Progenitor cell of endocrine pancreas (in vitro differentiated cells): ENCODE measurements at places on chromosomes 12 and 14. TPM values are rescaled to one million over a fixed set of nuclear protein-coding genes. Genes with fewer than 3 reads are reported as not detected.
A peak's percentile ranks its signal among the peaks of the same experiment; 100 is the strongest.

DNA sequence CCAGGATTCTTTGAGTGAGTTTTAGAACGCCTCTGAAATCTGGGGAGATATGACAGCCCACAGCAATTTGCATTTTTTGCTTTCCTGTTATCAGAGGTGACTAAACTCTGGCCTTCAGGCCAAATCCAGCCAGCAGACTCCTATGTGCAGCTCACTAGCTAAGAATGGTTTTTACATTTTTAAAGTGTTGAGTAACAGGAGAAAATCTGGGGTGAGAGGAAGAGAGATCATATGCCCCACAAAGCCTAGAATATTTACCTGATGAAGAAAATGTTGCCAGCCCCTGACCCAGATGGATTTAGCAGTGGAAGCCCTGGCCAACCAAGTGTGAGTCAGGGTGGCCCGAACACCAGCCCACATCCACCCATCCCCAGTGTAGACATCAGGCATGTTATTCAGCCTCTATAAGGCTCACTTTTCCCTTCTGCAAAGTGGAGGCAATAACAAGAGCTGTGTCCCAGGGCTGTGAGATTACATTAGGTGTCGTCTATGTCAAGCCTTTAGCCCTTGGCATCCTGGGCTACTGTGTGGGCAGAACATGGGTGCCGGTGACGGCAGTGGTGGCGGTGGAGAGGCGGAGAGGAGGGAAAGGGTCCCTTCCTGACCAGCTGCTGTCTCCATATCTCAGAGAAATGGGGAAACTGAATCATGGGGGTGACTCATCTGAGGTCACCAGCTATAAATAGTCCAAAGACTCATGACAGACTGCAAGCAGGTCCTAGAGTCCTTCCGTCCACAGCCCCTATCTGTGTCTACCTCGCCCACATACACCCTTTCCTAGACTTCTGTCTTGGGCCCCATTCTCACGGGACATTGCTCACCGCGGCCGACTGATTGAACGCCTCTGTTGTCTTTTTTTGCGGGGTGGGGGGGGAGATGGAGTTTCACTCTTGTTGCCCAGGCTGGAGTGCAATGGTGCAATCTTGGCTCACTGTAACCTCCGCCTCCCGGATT is 32.6 kb upstream of the CD9 start:
- peak overlapping the region; percentile 7 for H3K27ac ChIP-seq
- no peak for DNase-seq
- H3K27me3 ChIP-seq, result peaks cover 3% of the 10 kb centered on the region
- H3K4me1 ChIP-seq, result no peaks in the 10 kb centered on the region
- no peak overlapping the region for H3K4me3 ChIP-seq

DNA sequence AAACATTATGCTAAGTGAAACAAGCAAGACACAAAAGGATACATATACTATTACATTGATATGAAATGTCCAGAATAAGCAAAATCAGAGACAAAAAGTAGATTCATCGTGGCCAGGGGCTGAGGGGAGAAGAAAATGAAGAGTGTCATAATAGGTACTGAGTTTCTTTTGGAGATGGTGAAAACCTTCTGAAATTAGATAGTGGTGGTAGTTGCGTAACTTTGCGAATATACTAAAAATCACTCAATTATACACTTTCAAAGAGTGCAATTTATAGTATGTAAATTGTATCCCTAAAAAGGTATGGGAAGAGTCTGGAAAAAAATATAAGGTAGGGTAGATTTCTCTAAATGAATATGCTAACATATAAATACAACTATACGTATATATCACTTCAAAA is 22.2 kb downstream of the KANSL2 start:
- DNase-seq, result no peak
- peaks cover 27% of the 10 kb centered on the region for H3K36me3 ChIP-seq
- H3K4me1 ChIP-seq, result no peaks in the 10 kb centered on the region
- H3K27me3 ChIP-seq, result no peaks in the 10 kb centered on the region

DNA sequence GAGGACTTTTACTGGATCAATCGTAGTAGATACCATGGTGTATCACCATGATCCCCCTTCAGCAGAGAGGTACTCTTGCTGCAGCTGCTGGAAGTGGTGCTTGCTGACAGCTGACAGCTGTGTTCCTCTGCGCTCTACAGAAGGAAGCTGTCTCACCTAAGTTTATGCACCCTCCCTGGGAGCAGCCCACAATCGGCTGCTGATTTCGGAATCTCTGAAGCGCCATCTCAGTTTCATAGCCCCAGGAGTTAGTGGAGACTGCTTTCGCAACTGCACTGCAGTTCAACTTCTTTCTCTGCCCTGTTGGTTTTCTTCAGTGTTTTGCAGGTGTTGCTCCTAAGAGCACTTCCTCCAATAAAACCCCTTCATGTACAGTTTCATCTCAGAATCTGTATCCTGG is 237.9 kb downstream of the PAWR start:
- H3K36me3 ChIP-seq, result no peaks in the 10 kb centered on the region
- no peak overlapping the region for H3K27ac ChIP-seq
- no peaks in the 10 kb centered on the region for H3K27me3 ChIP-seq
- peaks cover 6% of the 10 kb centered on the region for H3K4me1 ChIP-seq
- no peak overlapping the region for H3K4me3 ChIP-seq
- no peak for DNase-seq

DNA sequence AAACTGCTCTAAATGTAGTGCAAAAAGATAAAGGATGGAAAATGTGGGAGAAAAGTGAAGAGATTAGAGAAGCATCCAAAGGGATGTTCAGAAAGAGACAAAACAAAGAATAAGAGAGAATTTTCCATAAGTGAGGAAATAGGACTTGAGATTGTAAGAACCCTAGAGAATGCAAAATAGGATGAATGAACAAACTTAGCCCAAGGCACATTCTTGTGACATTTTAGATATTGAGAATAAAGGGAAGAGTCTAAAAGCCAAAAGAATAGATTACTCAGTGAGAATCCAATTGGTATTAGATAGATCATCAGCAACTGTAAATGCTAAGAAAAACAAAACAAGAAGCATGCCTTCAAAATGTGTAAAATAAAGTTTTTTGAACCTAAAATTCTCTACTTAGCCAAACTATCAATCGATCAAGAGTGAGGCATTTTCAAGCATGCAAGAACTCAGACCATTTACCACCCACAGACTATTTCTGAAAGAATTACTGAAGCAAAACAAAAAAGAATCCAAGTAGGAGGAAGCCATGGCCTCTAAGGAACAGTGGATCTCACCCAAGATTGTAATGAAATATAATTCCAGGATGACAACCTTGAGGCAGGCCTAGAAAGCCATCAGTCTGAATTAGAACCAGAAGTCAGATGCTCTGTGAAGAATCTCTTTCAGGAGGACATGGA is 33.5 kb downstream of the DYRK2 start:
- no peak overlapping the region for H3K4me3 ChIP-seq
- no peaks in the 10 kb centered on the region for H3K4me1 ChIP-seq
- no peak for DNase-seq
- H3K27me3 ChIP-seq, result no peaks in the 10 kb centered on the region
- no peak overlapping the region for H3K27ac ChIP-seq

GRCh38 chr12:121352682-121353018 is 439 bp upstream of the ANAPC5 start:
- peak overlapping the region; percentile 98 for H3K27ac ChIP-seq
- no peaks in the 10 kb centered on the region for H3K27me3 ChIP-seq
- H3K4me3 ChIP-seq, result peak overlapping the region; percentile 100
- H3K36me3 ChIP-seq, result no peaks in the 10 kb centered on the region
- H3K4me1 ChIP-seq, result peaks cover 13% of the 10 kb centered on the region
- no peak for DNase-seq

DNA sequence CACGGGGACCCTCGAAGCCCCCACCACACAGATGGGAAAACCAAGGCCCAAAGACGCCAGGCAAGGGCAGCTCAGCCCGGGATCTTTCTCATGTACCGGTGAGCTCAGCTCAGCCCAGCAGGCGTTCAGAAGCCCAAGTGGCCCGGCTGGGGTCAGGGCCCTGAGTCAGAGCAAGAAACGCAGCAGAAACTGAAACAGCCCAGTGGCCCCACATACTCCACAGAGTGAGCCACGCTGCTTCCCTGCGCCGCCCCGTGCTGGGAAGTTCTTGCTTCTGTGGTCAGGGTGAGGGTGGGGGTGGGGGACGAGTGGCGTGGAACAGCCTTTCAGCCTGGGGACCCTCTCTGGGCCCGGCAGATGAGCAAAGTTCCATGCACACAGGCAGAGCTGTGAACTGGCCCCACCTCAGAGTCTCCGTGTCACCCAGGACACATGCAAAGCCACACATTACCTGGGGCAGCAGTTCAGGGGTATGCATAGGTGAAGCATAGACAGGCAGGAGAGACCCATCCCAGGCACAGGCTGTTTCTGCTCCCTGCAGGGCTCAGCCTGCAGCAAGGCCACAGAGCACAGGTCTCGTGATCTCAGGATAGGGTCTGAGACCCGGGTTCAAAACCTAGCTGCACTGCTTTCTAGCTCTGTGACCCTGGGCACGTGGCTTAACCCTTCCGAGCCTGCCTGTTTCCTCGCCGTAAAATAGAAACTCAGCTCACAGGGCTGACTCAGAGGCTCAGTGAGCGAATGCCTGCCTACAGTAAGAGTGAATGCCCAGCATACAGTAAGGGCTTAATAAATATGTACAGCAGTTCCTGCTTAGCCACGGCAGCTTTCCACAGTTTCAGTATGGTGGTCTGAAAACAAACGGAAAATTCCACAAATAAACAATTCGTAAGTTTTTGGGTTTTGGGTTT is 21.6 kb downstream of the NCOR2 start:
- DNase-seq, result no peak
- peaks cover 24% of the 10 kb centered on the region for H3K4me1 ChIP-seq
- H3K36me3 ChIP-seq, result peaks cover 4% of the 10 kb centered on the region
- H3K27ac ChIP-seq, result no peak overlapping the region
- no peaks in the 10 kb centered on the region for H3K27me3 ChIP-seq

- H3K4me1 ChIP-seq, result peaks cover 3% of the 10 kb centered on the region
- peak overlapping the region; percentile 69 for H3K4me3 ChIP-seq
- H3K27me3 ChIP-seq, result peaks cover 55% of the 10 kb centered on the region
- no peaks in the 10 kb centered on the region for H3K36me3 ChIP-seq
- peak; percentile 87 for DNase-seq
- H3K27ac ChIP-seq, result no peak overlapping the region
Observed at GRCh38 chr12:125330645-125331341, 265.6 kb downstream of the AACS start.

- no peak for DNase-seq
- no peak overlapping the region for H3K4me3 ChIP-seq
- no peaks in the 10 kb centered on the region for H3K36me3 ChIP-seq
- H3K27ac ChIP-seq, result no peak overlapping the region
- H3K27me3 ChIP-seq, result no peaks in the 10 kb centered on the region
Observed at GRCh38 chr12:14986449-14986848, 13.6 kb downstream of the PDE6H start.

- H3K4me3 ChIP-seq, result no peak overlapping the region
- H3K4me1 ChIP-seq, result no peaks in the 10 kb centered on the region
- DNase-seq, result peak; percentile 44
- H3K36me3 ChIP-seq, result no peaks in the 10 kb centered on the region
- H3K27me3 ChIP-seq, result no peaks in the 10 kb centered on the region
Observed at GRCh38 chr14:30375296-30375892, 183.6 kb upstream of the G2E3 start.

- peak overlapping the region; percentile 97 for H3K27ac ChIP-seq
- peak overlapping the region; percentile 92 for H3K4me3 ChIP-seq
- peaks cover 40% of the 10 kb centered on the region for H3K36me3 ChIP-seq
- peak; percentile 55 for DNase-seq
- peaks cover 37% of the 10 kb centered on the region for H3K4me1 ChIP-seq
- no peaks in the 10 kb centered on the region for H3K27me3 ChIP-seq
Observed at GRCh38 chr12:6532927-6533652, 1.2 kb upstream of the GAPDH start.

GRCh38 chr12:59699421-59700152 is 103.8 kb downstream of the SLC16A7 start:
- H3K4me1 ChIP-seq, result no peaks in the 10 kb centered on the region
- H3K27me3 ChIP-seq, result no peaks in the 10 kb centered on the region
- no peak overlapping the region for H3K4me3 ChIP-seq
- H3K36me3 ChIP-seq, result no peaks in the 10 kb centered on the region

GRCh38 chr12:76670776-76671175 is 93.1 kb upstream of the ZDHHC17 start:
- H3K4me1 ChIP-seq, result peaks cover 4% of the 10 kb centered on the region
- no peaks in the 10 kb centered on the region for H3K27me3 ChIP-seq
- no peak overlapping the region for H3K4me3 ChIP-seq
- DNase-seq, result no peak

- peak overlapping the region; percentile 97 for H3K4me3 ChIP-seq
- H3K4me1 ChIP-seq, result peaks cover 37% of the 10 kb centered on the region
- no peak for DNase-seq
- H3K27me3 ChIP-seq, result no peaks in the 10 kb centered on the region
Observed at GRCh38 chr12:30754383-30754749, 385 bp downstream of the CAPRIN2 start.

- H3K4me1 ChIP-seq, result peaks cover 8% of the 10 kb centered on the region
- no peak overlapping the region for H3K27ac ChIP-seq
- H3K36me3 ChIP-seq, result no peaks in the 10 kb centered on the region
- H3K27me3 ChIP-seq, result peaks cover 54% of the 10 kb centered on the region
- no peak overlapping the region for H3K4me3 ChIP-seq
Observed at GRCh38 chr14:74960736-74961135, 5.3 kb upstream of the PGF start.

- H3K27me3 ChIP-seq, result no peaks in the 10 kb centered on the region
- DNase-seq, result no peak
- no peak overlapping the region for H3K27ac ChIP-seq
- no peaks in the 10 kb centered on the region for H3K36me3 ChIP-seq
- peaks cover 2% of the 10 kb centered on the region for H3K4me1 ChIP-seq
Observed at GRCh38 chr12:27185234-27186021, 58.7 kb upstream of the STK38L start.

GRCh38 chr14:86179980-86180379 is 650.0 kb downstream of the FLRT2 start:
- no peak overlapping the region for H3K27ac ChIP-seq
- H3K27me3 ChIP-seq, result no peaks in the 10 kb centered on the region
- peaks cover 9% of the 10 kb centered on the region for H3K4me1 ChIP-seq

- DNase-seq, result no peak
- H3K4me3 ChIP-seq, result no peak overlapping the region
- H3K4me1 ChIP-seq, result no peaks in the 10 kb centered on the region
- H3K36me3 ChIP-seq, result peaks cover 11% of the 10 kb centered on the region
- H3K27me3 ChIP-seq, result no peaks in the 10 kb centered on the region
Observed at GRCh38 chr12:113314121-113314529, 20.8 kb downstream of the SLC8B1 start.

Gene TAS2R7
- total RNA-seq, result not detected in 2 replicates

Gene IL26
- not detected in 2 replicates for total RNA-seq

Gene GALNT9
- 0.24 and 0.36 TPM in 2 replicates for total RNA-seq

Gene CPM
- total RNA-seq, result 28.0 and 32.1 TPM in 2 replicates

Gene TSHR
- total RNA-seq, result 0.24 TPM in 1 of 2 replicates, not detected in the other

Gene SERPINA1
- total RNA-seq, result 411 and 431 TPM in 2 replicates

Gene DEGS2
- total RNA-seq, result 0.73 and 1.3 TPM in 2 replicates
